ENCODE measurements at places on chromosomes 12 and 14. TPM values are rescaled to one million over a fixed set of nuclear protein-coding genes. Genes with fewer than 3 reads are reported as not detected.
A peak's percentile ranks its signal among the peaks of the same experiment; 100 is the strongest.

GRCh38 chr14:94582851-94583250, 1.6 kb downstream of the SERPINA5 start:
- no peak for DNase-seq

DNA sequence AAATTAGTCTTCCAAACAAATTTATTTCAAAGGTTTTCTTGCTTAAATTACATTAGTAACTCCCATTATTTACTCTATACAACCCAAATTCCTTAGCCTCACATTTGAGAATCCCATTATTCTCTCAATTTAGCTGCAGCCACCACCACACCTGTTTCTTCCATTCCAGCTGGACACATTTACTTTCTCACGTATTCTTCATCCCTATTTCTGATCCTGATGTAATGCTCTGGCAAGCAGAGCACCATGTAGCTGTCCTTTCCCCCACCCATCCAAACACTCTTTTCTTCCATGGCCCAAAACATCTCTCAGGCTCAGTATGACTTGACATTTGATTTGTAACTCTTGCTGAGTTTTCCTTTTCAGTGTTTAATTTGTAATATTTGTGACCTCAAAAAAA, 240.2 kb upstream of the CLEC14A start:
- DNase-seq: no peak

DNA sequence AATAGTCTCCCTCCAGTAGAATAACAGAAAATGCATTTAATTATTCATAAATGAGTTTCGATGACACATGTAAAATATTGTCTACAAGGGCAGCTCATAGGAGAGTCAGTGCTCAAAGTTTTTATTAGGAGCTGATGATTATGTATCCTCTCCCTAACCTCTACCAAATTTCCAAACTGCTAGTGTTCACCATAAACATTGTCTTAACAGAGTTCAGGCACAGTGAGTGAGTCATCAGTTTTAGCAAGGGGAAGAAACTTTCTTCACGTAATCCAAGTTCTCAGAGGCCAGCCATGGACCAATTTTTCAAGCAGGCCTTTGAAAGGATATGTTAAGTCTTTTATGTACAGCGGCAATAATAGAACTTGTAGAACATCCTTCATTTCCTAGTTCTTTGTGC, 649.2 kb upstream of the MIS18BP1 start:
- DNase-seq: no peak

DNA sequence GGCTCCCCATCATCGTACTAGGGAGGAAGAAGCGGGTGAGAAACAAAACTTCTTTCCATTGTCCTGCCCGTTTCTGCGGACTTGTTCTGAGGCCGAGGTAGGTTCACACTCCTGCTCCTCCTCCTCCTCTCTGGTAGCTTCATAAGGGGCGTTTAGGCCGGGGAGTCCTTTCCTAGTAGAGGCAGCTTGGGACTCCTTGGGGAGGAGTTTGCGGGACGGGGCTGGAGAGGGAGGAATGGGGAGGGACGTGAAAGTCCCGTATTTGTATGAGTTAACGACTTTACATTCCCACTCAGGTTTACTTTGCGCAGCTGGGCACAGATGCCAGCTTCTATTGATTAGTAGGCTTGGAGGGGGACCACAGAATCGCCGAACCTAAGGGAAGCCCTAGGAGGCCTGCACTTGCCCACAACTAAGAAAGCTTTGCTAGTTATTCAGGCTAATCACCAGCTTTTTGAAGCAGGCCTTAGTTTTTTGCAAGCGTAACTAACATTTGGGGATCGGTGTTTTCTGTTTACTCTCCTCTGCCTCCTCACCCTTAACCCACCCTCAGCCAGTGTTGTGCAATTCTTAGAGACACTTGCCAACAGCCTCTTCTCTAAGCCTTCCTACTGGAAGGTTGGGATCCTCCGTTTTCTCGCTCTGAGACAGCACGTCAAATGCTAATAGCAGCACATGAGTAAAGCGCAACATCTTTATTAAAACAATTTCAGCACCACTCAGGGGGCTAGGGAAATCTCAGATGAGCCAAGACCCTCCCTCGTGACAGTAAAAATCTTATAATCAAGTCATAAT, 499 bp downstream of the RNASE4 start:
- peak; percentile 47 for DNase-seq

Gene PELI2
- total RNA-seq: 1.6 TPM

- no peak for DNase-seq
Measured at GRCh38 chr12:15679151-15679550, 110.0 kb downstream of the EPS8 start.

Gene DPY19L2
- 51.0 TPM for total RNA-seq

- no peak for DNase-seq
Measured at GRCh38 chr14:32480337-32480736, 151.2 kb downstream of the AKAP6 start.

Gene NCOR2
- 142 TPM for total RNA-seq

Gene GUCY2C
- total RNA-seq: not detected

Gene HIF1A
- 55.0 TPM for total RNA-seq

Gene DPPA3
- not detected for total RNA-seq

- no peak for DNase-seq
Measured at GRCh38 chr14:94360945-94361565, 27.3 kb downstream of the SERPINA1 start.

GRCh38 chr12:3045989-3046388, 31.2 kb upstream of the TSPAN9 start:
- peak; percentile 60 for DNase-seq

DNA sequence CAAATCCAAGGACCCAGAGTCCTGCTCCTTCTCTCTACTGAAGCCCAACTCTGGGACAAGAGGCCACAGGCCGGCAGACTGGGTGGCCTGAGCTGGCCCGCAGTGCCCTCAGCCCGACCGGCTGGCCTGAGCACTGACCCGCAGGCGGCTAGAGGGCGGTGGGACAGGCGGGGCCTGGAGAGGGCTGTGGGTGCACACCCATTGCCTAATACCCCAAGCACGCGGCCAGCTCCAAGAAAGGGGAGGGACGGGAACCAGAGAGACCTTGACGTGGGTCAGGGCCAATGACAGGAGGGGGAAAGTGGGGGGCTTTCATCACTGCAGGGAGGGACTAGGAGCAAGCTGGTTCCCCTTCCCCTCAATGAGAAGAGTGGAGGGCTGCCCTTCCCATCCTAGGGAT, 2.0 kb upstream of the WNT10B start:
- DNase-seq: peak; percentile 73

GRCh38 chr12:53676656-53677015, 753 bp upstream of the ATP5MC2 start:
- DNase-seq: peak; percentile 55

- DNase-seq: no peak
Measured at GRCh38 chr12:122513660-122514059, 12.9 kb upstream of the ZCCHC8 start.

- DNase-seq: no peak
Measured at GRCh38 chr12:19390051-19390598, 49.2 kb upstream of the AEBP2 start.

DNA sequence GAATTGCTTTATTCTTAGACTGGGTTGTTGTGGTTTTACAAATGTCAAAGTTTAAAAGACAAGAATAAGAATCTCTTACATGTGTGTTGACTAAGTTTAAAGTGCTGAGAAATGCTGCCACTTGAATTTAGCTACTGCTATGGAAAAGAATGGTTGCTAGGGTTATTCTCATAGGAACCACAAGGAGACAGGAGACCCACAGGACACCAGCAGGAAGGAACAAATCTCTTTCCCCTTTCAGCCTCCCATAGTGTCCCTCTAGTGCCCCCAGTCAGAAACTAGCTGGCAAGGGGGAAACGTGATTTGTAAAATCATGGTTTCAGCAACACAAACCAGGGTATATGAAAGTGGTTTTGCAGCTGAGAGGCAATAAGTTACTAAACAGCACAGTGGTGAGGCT, 102.7 kb downstream of the ST8SIA1 start:
- DNase-seq: no peak

DNA sequence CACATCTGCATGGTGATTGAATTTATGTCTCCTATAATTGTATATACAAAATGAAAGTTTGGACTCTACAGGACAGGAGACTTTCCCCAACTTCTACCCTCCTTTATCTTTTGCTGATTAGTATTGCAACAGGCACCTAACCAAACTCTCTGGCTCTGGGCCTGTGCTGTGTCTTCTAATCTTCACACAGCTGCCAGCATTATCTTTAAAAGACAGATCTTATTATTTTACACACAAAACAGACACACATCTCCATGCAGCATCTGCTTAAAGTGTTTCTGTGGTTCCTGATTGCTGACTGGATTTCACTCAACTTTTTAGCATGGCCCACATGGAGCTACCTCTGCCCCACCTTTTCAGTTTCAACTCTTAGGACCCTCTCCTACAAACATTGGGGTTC, 154.9 kb upstream of the PELI2 start:
- no peak for DNase-seq

Gene SMOC1
- 0.45 TPM for total RNA-seq

DNA sequence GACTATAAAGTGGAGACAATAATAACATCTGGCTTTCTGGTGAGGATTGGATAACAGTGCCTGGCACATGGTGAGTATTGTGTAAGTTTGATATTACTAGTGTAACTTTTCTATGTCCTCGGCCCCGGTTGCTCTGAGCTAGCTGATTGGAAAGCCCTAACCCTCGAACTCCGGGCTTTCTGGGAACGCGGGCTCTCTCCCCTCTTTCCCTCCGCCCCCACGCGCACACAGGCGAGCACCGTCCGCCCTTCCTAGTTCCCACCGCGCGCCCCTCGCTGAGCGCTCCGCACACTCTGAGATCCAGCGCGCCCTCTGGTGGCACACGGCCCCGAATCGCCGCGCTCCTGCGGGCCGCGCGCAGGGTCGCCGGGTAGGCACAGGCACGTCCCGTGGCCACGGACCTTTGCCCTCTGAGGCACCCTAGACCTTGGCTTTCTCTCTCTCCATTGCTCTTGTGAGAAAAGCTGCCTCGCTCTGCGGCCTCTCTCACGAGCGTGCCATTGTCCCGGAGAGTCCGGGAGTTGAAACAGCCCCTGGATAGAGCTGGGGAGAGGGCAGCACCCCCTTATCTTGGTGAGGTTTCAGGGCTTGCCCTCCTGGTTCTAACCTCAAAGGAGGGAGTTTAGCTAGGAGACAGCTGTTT, 23.2 kb upstream of the ESRRB start:
- DNase-seq: peak; percentile 82

DNA sequence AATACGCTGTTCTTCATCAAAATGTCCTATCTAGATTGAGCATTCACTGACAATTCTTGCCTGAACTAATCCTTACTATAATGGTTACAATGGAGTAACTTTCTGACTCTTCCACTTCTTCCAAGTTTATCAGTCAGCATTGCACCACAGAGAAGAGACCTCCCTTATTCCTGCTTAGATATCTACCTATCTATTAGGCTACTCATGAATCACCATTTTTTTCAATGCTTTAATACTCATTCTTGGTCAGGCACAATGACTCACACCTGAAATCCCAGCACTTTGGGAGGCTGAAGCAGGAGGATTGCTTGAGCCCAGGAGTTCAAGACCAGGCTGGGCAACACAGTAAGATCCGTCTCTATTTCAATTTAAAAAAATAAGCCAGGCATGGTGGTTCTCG, 39.3 kb downstream of the RPS6KA5 start:
- DNase-seq: no peak

DNA sequence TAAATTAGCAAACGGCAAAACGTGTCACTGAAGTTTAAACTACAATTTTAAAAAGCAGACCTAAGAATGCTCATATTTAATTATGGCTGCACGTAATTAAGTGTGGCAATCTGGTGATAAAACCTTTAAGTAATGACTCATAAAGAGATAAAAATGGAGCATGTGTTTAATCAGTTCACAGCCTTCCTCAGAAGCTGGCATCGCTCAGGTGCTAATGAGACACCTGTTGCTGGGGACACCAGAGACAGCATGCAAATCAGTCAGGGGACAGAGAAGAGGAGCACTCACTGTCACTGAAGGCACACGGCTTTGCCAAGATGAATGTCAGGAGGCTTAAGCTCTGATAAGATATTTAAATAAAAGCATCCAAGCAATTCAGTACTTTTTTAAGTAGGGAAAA, 840.3 kb downstream of the GALC start:
- DNase-seq: no peak

Gene ACOT6
- total RNA-seq: not detected

GRCh38 chr12:122500685-122501488, at the start of gene ZCCHC8:
Gene ZCCHC8 (minus strand): TSS chr12:122500932. CDS start chr12:122500840, 92 bp downstream.
- peak; percentile 98 for DNase-seq

DNA sequence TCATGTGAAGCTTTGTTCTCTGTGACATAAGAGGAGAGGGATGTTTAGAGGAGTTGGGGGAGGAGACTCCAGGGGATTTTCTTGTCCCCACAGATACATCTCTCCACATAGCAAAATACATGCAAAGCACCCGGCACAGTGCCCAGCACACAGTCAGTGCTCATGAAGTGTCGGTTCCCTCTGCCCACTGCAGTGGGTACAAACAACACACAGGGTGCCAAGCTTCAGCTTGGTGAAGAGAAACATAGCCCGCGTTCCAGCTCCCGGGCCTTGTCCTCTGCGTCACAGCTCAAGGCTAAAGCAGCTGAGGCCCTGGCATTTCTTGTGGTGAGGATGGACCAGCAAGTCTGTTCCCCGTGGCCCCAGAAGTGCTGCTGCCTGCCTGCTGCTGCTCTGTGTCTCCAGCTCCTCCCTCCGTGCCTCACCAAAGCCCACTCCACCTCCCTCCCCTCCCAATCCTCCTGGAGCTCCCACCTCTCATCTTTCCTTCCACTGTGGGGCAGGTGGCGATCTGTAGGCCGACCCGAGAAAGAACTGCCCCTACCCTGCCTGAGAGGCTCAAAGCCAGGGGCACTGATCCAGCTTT, 57.0 kb upstream of the FKBP4 start:
- DNase-seq: no peak

GRCh38 chr12:2097617-2098016, 44.8 kb downstream of the CACNA1C start:
- no peak for DNase-seq

Gene MYO1H
- 0.52 TPM for total RNA-seq

Gene LIN7A
- total RNA-seq: 14.4 TPM

- no peak for DNase-seq
Measured at GRCh38 chr14:67411370-67411769, 595 bp downstream of the PLEK2 start.

Gene LRRK2
- total RNA-seq: 7.3 TPM

DNA sequence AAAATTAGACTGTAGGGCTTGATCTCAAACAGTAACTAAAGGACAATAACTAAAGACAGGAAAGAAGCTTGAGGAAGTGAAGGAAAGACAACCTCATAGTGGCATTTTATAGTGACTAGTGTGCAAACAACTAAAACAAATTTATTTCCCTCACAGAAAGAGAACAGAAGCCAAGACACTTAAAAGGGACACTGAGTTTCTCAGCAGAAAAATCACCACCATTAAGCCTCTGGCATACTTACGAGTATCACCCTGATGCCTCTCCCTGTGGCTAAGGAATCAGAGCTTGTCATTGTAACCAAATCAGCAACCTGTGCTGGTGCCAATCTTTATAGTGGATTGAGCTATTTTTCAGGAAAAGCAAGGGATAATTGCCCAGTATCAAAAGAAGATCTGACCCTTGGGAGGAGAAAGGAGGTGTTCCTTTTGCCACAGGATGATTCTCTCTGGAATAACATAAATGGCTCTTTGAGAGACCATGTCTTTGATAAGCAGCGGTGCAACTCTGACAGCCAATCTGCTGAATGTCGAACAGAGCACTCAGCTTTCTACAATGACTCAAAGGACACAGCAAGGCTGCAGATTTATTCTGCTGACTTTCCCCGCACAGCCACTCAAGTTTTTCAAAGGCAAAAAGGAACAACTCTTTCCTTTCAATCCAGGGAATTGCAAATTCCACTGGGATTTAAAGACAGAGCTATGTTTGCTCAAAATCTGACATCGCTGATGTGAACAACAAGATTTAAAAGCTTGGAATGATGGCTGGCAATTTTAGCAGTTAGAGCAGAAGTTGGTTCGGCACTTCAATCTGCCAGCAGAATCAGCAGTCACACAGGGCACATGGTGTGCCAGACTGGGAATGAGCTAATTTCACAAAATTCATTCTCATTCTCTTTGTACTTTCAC, 34.6 kb downstream of the ATF7 start:
- no peak for DNase-seq

All from left ventricle myocardium superior (tissue), 1 donor.